ENCODE measurements at places on chromosomes 11 and 22.

DNA sequence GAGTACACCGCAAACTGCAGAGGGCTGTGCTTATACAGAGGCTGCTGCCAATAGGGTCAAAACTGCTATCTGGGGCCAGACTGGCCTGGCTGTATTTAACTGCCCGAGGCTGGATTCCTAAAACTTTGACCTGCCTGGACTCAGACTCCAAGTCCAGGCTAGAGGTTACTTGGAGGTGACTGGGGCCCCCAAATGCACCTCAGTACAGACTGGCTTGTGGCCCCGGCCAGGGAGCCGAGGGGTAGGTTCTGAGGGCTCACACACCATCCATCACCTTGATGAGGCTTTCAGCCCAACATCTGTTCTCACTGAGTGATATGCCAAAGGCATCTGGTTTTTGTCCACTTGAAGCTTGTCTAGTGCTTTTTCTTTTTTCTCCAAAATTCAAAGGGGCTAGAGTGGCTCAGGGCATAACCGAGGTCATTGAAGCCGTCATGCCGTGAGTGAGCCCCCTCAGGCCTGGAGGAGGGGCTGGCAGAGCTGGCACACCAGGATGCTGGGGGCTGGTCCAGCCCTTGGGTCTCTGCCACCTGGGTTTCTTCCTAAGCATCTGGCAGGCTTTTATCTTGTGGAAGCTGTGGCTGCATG is 52.4 kb upstream of the TTLL12 start:
- DNase-seq = no peak

DNA sequence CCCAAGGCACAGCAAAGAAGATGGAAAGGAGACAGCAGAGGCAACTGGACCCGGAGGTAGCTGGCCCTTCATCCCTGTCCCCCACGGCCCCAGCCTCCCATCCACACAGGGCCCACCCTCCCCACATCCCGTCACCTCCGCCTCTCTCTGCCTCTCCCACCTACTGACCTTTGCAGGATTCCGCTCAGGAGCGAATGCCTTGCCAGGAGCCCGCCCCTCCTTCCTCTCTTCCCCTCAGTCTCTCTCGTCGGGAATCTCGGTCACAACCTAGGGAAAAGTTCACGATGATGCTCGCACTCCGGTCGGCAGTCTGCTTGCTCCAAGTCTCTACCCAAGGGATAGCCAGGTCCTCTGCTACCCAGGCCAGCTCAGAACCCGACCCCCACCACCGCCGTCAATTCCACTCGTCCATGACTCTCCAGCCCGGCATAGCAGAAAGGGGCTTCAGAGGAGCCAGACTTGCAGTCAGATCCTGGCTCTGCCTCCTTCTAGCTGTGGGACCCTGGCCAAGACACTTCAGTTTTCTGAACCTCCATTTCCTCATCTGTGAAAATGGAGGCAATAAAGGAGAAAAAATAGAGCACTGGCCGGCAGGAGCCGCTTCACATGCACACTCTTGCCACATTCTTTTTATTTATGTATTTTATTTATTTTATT is 10.2 kb downstream of the AHNAK start:
- DNase-seq = no peak

DNA sequence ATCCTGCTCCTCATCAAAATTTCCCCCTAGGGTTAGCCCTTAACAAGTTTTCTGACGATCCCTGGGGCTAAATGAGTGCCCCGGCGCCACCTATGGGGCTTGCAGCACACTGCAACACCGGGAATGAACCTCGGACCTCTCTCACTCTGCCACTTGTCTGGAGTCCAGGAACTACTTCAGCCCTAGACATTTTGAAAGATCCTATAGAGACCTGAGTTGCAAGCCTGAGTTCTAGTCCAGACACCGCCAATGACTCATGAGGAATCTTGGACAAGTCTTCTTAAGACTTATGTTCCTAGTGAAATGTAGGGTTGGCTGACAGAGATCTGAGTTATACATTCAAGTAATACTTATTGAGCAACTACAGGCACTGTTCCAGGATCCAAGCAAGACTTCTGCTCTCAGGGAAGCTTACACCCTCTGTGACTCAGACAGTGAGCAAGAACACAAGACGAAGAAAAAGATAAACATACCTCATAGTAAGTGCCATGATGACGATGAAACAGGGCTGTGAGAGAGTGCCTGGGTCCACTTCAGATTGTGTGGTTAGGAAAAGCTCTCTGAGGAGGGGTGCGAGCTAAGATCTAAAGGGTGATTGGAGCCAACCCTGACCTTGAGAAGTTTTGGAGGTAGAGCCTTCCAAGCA is 10.2 kb upstream of the STK33 start:
- DNase-seq = no peak

GRCh38 chr11:77067861-77068443 is 1.2 kb downstream of the CAPN5 start:
- no peak for DNase-seq

- no peak for DNase-seq
These were observed 57.9 kb downstream of the NECTIN1 start for GRCh38 chr11:119671051-119671450.

DNA sequence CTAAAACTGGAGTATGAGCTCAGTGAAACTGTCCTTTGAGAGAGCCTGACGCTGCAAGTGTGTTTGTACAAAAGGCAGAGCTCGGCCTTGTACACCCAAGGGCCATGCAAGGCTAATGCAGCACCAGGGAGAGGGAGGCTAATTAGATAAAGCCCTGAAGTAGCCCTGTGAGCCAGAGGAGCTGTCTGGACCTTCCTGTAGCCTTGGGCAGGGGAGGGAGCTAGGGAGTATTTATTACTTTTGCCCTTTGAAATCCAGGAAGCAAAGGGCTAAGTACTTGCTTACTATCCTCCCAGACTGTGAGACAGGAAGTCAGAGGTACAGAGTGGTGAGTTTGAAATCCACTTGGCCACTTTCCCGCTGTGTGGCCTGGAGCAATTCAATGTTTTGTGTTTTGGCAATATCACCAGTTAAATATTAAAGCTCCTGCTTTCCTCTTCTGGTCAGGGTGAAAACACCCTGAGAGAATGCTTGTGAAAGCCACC is 10.2 kb upstream of the LDHA start:
- no peak for DNase-seq

GRCh38 chr11:10484461-10485180 is 29.6 kb downstream of the AMPD3 start:
- DNase-seq = no peak

- no peak for DNase-seq
These were observed 5.5 kb downstream of the PKNOX2 start for GRCh38 chr11:125170001-125170509.

- no peak for DNase-seq
These were observed 36.8 kb downstream of the MCHR1 start for GRCh38 chr22:40716116-40716515.

- DNase-seq = no peak
These were observed 3.6 kb downstream of the LDHA start for GRCh38 chr11:18397921-18398320.

Data from NCI-H2171 (cell line).